ENCODE measurements at places on chromosomes 1 and 21. TPM values are rescaled to one million over a fixed set of nuclear protein-coding genes. Genes with fewer than 3 reads are reported as not detected.
A peak's percentile ranks its signal among the peaks of the same experiment; 100 is the strongest.

DNA sequence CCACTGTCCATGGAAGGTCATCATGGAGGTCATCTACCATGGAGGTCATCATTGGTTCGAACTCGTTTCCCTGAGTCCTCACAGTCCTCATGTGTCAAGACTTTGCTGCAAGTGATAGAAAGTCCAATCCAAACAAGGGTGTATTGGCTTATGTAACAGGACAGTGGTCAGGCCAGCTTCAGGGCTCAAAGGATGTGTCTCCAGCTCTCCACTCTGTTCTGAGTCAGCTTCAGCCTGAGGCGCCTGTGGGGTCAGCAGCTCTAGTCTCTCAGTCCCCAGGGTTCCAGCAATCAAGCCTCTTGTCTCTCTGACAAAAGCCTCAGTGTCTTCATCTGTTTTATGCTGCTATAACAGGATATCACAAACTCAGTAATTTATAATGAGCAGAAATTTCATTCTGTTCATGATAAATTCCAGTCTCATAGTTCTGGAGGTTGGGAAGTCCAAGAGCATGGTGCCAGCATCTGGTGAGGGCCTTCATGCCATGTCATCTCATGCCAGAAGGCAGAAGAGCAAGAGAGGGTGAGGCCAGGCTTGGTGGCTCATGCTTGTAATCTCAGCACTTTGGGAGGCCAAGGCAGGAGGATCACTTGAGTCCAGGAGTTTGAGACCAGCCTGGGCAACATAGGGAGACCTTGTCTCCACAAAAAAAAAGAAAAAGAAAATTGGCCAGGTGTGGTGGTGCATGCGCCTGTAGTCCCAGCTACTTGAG, 19.5 kb downstream of the A3GALT2 start:
- no peak for DNase-seq

Gene RUNX3
- not detected for total RNA-seq

DNA sequence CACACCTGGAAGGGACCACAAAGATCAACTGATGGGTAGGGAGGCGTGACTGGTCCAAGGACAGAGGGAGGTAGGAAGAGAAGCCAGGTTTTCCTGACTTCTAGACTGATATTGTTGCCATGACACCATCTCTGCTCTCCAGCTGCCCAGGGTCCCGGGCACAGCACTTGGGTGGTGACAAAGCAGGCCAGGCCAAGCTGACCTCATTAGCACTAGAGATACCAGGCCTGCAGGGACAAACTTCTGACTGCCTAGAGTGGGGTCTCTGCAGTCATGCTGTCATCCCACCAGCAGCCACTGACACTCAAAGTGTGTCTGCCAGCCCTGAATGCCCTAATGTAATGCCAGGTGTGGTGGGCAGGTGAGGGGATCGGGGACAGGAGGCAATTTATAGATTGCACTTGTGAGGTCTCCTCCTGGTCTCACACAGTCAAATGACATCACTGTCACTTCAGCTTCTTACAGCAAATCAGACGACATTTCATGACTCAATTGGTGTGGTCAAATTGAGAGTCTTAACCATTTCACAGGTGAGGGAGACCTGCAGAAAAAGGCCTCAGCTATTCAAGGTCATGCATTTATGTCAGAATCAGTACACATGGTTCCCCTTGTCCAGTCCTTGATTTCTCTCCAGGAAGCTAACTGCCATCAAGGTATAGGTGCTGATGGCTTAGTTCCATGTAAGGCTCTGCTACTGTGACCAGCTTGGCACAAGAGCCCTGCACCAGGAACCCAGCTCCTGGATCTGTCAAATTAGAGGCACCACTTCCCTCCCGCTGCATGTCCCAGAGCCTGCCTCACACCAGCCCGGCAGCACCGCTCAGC, 2.7 kb downstream of the SLC9A1 start:
- no peak for DNase-seq

DNA sequence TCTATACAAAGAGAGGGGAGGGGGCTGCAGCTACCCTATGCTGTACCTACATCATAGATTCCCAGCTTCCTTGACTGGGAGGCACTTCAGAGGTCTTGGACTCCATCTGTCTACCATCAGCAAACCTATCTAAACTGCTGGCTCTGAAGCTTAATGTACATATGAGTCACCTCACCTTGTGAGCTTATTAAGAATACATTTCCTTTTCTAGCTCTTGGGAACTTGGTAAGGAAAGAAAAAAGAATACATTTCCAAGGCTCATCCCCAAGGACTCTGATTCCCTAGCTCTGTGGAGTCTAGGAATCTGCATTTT, 50.0 kb upstream of the PRELP start:
- DNase-seq, result no peak

DNA sequence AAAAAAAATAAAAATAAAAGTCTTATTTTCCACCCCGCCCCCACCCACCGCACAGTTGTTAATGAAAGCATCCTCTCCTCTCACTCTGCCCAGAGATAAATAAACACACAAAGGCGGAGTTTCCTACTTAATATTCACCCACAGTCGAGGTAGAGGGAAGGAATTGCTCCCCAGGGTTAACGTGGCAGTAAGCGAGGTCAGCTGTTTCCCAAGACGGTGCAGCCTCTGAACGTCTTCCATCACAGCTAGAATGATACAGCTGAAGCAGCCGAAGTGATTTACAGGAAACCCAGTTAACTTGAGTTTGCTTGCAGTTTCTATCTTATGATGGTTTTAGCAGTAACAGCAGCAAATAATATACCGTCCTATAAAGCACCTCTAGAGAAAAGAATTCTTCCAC, 283.9 kb downstream of the PBX1 start:
- DNase-seq, result no peak

Gene KLHDC9
- total RNA-seq, result 1.7 TPM

Gene HEYL
- 0.13 TPM for total RNA-seq

Gene TRPM2
- total RNA-seq, result 0.25 TPM

DNA sequence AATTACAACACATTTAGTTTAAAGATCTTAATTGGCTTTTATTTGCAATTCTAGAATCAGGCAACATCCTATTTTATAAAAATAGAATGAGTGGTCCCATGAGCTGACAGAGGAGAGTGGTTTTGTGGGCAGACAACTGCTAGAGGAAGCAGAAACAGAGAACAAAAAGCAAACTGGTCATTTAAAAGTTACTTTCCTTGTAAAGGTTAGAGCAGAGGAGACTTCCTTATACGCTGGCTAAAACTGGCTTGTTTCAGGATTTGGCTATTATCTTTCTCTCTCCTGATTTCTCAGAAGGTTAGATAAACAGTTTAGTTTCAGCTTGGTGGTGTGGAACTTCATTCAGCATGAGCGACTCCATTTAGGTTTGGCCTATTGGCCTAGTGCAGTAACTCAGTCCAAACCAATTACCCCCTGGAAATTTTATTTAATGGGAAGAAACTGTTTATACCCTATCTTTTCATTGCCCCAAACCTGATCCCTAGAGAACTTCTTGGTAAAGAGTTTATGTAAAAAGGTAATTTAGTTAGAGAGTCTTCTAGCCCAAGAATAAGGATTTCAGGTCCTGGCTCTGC, 32.2 kb upstream of the IL20 start:
- no peak for DNase-seq

DNA sequence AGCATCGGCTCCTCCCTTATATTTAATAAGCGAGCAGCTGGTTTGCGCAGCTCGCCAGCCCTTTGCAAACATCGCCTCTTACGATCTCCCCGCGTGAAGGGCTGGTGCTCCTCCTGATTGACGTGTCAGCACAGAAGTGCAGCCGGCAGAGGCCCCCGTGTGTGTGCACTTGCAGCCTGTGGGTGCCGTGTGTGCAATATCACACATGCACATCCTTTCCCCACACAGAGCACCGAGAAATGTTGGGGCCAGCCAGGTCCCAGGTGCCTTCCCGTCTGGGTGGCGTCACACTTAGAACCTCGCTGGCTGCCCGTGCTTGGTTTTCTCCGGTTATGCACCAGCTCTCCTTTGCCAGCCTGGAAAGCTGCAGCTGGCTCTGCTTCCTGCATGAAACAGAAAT, 126.6 kb upstream of the AJAP1 start:
- DNase-seq, result no peak

DNA sequence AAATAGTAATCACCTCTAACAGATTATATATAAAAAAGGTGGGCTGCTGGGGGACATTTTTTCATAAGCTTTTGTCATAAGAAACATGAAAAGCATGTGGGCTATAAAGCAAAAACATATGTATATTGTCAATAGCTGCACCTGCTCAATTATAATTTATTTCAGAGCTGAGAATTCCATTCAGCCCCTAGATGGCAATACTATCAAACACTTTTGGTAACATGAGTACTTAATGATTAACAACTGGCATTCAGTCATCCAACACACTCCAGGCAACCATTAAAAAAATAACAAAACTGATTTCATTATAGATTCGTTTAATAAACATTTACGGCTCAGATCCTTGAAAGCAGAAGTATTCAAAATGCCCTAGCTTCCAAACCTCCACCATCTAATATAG, 115.1 kb downstream of the KCTD3 start:
- no peak for DNase-seq

- peak; percentile 36 for DNase-seq
These were observed 39.0 kb downstream of the GALNT2 start for GRCh38 chr1:230105754-230106625.
